ENCODE measurements at places on chromosomes 5 and 9. TPM values are rescaled to one million over a fixed set of nuclear protein-coding genes. Genes with fewer than 3 reads are reported as not detected.

GRCh38 chr5:38916802-38917201 is 71.0 kb downstream of the OSMR start:
- DNase-seq: no peak

GRCh38 chr9:128168731-128169308 is 8.8 kb downstream of the BBLN start:
- DNase-seq: no peak

GRCh38 chr9:124182741-124183140 is 75.0 kb upstream of the NEK6 start:
- no peak for DNase-seq

SLC34A1 gene
- not detected for polyA plus RNA-seq

CARD9 gene
- 0.82 TPM for polyA plus RNA-seq

GRCh38 chr9:91809581-91810285 is 140.3 kb downstream of the ROR2 start:
- no peak for DNase-seq

OR1Q1 gene
- not detected for polyA plus RNA-seq

All from forelimb muscle (tissue), 1 donor.